ENCODE measurements at places on chromosomes 16 and 17.

GRCh38 chr16:82082543-82083244 lies 47.6 kb downstream of the HSD17B2 start:
- DNase-seq = no peak

DNA sequence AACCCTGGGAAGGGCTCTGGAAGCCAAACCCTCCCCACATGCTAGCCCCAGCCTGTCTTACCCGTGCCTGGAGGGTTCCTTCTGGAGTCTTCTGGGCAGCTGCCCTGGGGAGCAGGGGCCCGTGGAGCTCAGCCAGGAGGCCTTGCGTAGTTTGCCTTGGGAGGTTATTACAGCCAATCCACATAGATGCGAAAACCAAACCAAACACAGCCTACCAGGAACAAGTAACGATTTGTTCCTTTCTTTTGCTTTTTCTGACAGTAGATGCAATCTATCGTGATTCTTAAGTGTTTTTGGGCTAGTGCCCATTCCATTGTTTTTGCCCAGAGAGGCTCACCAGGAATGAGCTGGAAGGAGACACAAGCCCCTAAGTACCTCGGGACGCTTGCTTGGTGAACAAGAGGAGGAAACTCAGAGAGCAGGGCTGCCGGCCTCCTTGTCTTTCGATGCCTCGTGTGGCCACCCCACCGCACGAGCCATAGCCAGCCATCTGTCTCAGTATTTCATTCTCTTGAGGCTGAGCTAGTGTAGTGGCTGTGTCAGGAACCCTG lies 102.7 kb upstream of the NOL11 start:
- DNase-seq = peak; percentile 35

GRCh38 chr17:76565728-76566612 lies 19.7 kb downstream of the ST6GALNAC2 start:
- no peak for DNase-seq

GRCh38 chr16:82603784-82604411 lies 22.9 kb upstream of the CDH13 start:
- DNase-seq = peak; percentile 28

GRCh38 chr17:74981979-74982662 lies 5.3 kb upstream of the CDR2L start:
- peak; percentile 87 for DNase-seq

Data from amygdala (tissue), 56 donors.